Smooth muscle cell of trachea (primary cell): ENCODE measurements at places on chromosomes 13 and 19. TPM values are rescaled to one million over a fixed set of nuclear protein-coding genes. Genes with fewer than 3 reads are reported as not detected.

LIPE gene
- 2.2 and 2.9 TPM in 2 replicates for total RNA-seq

CD177 gene
- under 0.01 and 0.17 TPM in 2 replicates for total RNA-seq

ZNF547 gene
- total RNA-seq, result 5.1 and 7.0 TPM in 2 replicates

APOC1 gene
- 0.58 and 0.99 TPM in 2 replicates for total RNA-seq

ARGLU1 gene
- 35.7 and 36.9 TPM in 2 replicates for total RNA-seq

NCAN gene
- under 0.01 TPM in 2 replicates for total RNA-seq

TMEM221 gene
- 0.33 TPM in 1 of 2 replicates, not detected in the other for total RNA-seq

FOSB gene
- total RNA-seq, result 0.73 and 3.3 TPM in 2 replicates

GPR12 gene
- not detected in 2 replicates for total RNA-seq

YJU2 gene
- 12.1 and 20.2 TPM in 2 replicates for total RNA-seq

TMIGD2 gene
- total RNA-seq, result not detected in 2 replicates

TJP3 gene
- under 0.01 TPM in 1 of 2 replicates, not detected in the other for total RNA-seq

GPR18 gene
- total RNA-seq, result not detected in 2 replicates

S1PR2 gene
- 37.7 and 70.8 TPM in 2 replicates for total RNA-seq

ZNF729 gene
- not detected in 2 replicates for total RNA-seq

SRRM5 gene
- 0.17 TPM in 1 of 2 replicates, not detected in the other for total RNA-seq

PSG7 gene
- total RNA-seq, result 0.17 and 0.44 TPM in 2 replicates

IL12RB1 gene
- total RNA-seq, result 0.15 and 0.33 TPM in 2 replicates

PRSS57 gene
- 0.17 TPM in 1 of 2 replicates, not detected in the other for total RNA-seq

SLC6A16 gene
- 0.66 TPM in 1 of 2 replicates, not detected in the other for total RNA-seq

ARRDC5 gene
- total RNA-seq, result not detected in 2 replicates

C19orf81 gene
- total RNA-seq, result not detected in 2 replicates

FGF21 gene
- total RNA-seq, result not detected in 2 replicates

ZNF560 gene
- total RNA-seq, result 1.0 and 2.2 TPM in 2 replicates

NEK3 gene
- 5.8 and 22.1 TPM in 2 replicates for total RNA-seq

FBXW9 gene
- 4.6 and 8.3 TPM in 2 replicates for total RNA-seq

PODNL1 gene
- 1.6 and 2.5 TPM in 2 replicates for total RNA-seq

ZNF546 gene
- 7.0 and 10.6 TPM in 2 replicates for total RNA-seq

NANOS2 gene
- total RNA-seq, result not detected in 2 replicates

RNF225 gene
- total RNA-seq, result 0.66 TPM in 1 of 2 replicates, not detected in the other

SHISA7 gene
- total RNA-seq, result under 0.01 TPM in 1 of 2 replicates, not detected in the other

SPTBN4 gene
- 12.9 and 18.4 TPM in 2 replicates for total RNA-seq

ZNF534 gene
- 0.17 TPM in 1 of 2 replicates, not detected in the other for total RNA-seq

FOXA3 gene
- not detected in 2 replicates for total RNA-seq
